ENCODE measurements at places on chromosomes 4 and X.

DNA sequence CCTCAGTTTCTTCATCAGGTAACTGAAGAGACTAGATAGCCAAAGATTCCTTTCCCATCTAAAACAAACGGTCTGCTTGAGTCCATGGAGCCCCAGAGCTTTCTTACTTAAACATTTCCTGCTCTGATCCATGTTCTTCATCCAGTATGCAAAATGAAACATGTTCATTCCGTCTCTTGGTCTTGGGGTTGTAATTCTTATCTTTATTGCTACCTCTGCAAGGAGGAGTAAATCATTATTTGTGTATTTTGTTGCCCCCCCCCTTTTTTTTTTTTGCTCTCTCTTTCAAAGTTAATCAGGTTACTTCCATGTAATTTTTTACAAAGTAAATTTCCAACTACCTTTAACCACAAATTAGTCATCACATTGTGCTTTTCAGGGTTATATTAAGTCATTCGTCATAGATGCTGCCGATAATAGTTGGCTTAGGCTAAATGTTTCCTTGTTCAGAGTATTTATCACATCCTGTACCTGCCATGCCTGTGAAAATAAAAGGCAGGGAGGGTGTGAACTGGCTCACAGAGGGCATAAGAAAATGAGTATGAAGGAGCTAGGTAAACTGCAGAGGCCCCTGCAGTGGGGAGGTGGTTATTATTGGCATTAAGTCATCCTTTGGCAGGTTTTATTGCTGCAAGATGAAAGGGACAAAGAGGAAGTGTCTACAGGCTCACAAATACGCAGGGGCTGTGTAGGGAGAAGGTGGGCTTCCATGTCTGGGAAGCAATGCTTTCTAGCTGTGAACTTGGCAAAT, 76.7 kb upstream of the HS3ST1 start:
- no peak for DNase-seq

- no peak for DNase-seq
Measured at GRCh38 chr4:188032583-188032982, 37.0 kb downstream of the ZFP42 start.

DNA sequence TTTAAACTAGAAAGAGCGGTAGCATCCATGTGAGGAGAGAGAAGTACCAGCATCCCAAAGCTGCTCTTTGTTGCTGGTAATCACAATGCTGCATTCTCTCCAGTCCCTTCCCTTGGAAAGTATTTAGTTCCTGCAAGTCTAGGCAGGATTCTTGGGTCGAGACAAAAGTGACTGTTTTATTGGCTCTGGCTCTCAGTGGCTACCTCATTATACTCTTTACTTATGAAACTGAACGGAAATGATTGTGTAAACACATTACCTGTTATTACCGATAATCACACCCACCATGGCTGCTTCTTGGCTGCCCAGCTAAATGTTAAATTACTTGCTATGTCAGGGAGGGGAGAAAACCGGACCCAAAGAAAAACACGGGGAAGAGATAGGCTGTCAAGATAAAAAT, 26.2 kb downstream of the ATXN3L start:
- DNase-seq, result no peak

DNA sequence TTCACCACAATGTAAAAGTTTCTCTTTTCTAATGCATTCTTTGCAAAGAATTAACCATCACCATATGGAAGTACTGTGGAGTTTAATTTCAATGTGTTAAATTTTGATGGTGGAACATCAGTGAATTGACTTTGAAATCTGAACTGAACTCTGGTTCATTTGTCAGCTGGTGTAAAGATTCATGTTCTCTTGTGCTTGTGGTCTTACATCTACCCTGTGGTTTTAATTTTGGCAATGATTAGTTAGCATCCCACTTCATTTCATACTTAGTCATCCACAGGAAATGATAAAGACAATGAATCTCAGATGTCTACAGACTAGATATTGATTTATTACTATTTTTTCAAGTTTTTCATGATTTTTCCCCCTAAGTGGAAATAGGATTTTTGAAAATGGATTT, 77.8 kb downstream of the GRID2 start:
- DNase-seq, result no peak

DNA sequence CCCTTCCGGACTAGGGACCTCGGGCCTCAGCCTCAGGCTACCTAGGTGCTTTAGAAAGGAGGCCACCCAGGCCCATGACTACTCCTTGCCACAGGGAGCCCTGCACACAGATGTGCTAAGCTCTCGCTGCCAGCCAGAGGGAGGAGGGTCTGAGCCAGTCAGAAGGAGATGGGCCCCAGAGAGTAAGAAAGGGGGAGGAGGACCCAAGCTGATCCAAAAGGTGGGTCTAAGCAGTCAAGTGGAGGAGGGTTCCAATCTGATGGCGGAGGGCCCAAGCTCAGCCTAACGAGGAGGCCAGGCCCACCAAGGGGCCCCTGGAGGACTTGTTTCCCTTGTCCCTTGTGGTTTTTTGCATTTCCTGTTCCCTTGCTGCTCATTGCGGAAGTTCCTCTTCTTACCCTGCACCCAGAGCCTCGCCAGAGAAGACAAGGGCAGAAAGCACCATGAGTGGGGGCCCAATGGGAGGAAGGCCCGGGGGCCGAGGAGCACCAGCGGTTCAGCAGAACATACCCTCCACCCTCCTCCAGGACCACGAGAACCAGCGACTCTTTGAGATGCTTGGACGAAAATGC, at the start of gene WAS:
WAS (plus strand) TSS at position 389 of the 572 bp plus-strand sequence; CDS start at position 444, 55 bp downstream.
- no peak for DNase-seq
